ENCODE measurements at places on chromosomes 2 and 18.

GRCh38 chr2:28656937-28657615 lies 94.6 kb upstream of the PPP1CB start:
- DNase-seq: no peak

DNA sequence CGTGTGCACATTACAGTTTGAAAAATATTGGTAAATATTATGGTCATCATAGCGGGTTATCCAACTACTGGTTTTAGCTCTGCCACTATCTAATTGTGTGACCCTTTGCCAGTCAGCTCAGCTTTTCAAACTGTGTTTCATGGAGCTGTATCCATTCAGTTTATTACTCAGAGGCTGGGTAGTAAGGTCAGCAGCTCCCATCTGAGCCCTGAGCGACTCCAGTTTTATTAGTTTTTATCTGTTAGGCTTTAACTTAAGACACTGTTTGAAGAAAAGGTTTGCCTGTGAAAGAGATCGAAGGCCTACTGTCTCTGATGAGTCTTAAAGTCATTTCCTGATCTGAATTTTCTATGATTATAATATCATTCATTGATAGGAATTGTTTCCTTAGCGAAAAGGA lies 76.3 kb downstream of the DPP10 start:
- DNase-seq: no peak

DNA sequence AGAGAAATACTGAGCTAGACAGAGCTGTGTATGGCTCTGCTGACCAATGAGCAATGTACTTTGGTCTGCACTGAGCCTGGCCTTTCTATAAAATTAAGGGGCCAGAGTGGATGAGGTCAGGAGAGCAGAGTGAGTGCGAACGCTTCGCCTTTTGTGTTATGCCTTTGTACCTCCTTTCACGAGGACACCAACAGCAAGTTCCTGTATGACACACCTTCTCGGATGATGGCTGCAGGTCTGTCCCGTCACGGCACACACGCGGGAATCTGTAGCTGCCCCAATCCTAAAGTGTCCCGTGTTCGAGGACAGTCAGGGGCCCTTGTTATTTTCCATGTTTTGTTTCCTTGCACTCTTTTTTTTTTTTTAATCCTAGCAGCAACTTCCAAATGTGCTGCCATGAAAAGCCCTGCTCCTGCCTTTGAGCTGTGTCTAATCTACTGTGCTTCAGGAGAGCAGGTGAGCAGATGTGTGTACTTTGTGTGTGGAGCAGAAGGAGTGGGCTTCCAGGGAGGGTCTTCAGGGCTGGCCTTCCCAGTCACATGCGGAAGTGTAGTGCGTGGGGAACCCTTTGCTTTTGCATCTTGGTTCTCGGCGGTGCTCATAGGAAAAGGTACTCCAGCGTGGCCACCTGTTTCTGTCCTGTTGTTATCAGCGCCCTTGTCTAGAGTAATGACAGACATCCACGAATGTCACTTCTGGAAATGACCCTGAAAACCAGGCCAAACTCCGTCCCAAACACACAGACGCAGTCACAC lies 213.2 kb downstream of the NDUFA10 start:
- DNase-seq: no peak

DNA sequence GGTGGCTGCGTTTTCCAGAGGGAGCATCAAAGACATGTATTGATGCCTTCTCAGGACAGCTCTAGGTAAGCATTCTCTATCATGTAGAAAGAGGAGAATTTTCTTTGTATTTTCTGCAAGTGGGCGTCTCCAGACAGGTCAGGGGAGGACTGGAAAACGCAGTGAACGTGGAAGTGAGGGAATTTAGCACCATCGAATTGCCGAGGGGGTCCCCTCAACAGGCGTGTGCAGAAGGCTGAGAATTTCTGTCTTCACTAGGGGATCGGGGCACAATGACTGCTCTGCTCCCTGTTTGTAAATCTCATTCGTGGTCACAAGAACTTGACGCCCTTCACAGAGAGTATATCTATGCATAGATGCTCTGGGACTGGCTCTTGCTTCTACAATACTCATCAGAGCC lies 5.0 kb upstream of the NTSR2 start:
- DNase-seq: no peak

GRCh38 chr2:215422676-215423075 lies 13.2 kb downstream of the FN1 start:
- no peak for DNase-seq
